ENCODE measurements at places on chromosomes 3 and 15. TPM values are rescaled to one million over a fixed set of nuclear protein-coding genes. Genes with fewer than 3 reads are reported as not detected.

DNA sequence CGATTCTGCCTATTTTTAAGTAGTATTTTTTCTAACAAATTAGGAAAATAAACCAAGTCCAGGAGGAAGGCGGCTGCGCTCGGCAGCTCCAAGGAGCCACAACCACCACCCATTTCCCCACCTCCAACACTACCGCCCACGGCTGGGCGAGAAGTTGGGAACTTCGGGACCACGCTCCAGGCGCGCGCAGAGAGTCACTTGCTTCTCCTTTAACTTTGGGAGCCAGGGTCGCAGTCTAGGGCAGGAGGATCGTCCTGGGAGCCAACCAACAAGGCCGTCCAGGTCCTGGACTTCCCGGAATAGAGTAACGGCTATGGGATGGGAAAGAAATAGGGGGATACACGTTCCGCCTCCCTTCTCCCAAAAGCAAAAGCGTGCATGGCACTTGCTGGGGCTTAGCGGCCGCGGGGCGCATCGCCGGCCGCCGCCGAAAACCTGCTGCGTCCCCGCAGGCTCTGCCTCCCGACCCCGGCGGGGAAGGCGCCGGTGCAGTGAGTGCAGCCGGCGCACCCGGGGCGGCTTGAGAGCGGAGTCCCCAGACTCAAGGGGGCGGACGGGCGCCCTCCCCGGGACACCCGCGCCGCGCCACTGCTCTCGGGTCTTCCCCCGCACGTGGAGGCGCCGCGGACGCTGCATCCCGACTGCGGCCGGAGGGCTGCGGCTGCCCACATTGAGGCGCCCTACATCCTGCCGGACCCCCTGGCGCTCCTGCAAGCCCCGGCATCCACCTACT is 699 bp downstream of the MEGF11 start:
- DNase-seq = peak; percentile 42

- DNase-seq = peak; percentile 34
These were observed 60.1 kb downstream of the UACA start for GRCh38 chr15:70703096-70703878.

DNA sequence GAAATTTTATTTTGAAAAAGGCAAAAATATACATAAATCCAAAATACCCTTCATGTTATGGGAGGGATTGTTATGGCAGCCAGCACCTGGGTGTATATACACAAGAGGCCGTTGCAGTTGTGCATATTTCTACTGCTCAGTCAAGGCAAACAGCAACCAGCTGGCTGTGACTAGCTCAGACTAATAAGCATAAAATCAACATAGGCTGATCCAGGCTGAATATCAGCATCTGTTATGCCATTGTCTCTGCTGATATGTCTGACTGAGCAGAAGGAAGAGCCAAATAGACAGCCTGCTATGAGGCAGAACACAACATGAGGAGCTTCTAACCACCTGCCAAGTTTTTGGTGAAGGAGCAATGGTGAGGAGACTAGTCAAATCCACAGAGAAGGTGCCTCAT is 457.5 kb upstream of the ALCAM start:
- DNase-seq = peak; percentile 19

DNA sequence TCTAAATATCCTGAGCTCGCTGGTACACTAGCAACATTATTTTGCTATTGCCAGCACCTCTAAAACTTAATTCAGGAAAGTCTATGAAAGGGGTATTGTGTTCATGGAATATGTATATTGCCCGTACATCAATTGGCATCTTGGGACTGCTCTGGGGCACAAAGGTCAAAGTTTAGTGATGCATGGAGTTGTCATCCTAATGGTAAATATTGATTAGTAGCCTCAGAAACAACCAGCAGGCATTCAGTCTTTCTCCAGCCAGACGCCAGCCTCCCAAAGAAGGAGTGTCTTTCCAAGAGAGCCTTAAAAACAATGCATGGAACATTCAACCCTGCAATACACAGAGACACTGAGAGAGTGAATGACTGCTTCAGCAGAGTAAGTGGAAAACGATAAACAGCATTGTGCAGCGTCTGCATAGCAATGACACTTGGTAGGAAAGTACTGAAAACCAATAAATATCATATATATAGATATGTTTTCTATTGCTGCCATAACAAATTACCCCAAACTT is 377.3 kb downstream of the SHQ1 start:
- no peak for DNase-seq

DNA sequence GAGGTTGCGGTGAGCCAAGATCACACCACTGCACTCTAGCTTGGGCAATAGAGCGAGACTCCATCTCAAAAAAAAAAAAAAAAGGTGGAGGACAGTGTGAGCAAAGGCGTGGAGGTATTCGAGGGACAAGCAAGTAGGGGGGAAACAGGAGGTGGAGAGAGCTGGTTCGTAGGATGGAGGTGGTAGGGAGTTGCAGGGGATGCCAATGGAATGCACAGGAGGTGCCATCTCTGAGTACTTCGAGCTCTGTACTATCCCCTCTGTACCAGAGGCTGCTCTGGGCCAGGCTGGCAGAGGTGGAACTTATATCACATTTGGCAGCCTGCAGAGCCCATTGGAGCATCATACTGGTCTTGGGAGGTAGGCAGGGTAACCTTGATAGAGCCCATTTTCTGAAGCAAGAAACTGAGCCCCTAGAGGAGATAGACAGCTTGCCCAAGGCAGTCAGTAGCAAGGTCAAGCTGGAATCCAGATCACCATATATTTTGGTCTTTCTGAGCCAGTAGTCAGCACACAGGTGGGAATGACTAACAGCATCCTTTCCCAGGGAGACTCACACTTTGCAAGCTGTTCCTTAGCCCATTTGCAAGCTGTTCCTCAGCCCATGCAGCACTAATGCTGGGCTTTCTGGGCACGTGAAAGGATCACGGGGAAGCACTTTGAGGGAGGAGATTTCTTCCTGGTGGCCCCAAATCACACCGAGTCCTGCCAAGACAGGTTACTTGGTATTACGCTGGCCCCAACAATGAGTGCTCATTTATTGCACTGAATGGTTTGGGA is 9.2 kb upstream of the CCDC33 start:
- no peak for DNase-seq

- no peak for DNase-seq
These were observed 8.2 kb downstream of the OSBPL11 start for GRCh38 chr3:125587039-125587648.

Gene SOX14
- not detected for total RNA-seq

Gene ITPKA
- total RNA-seq = 18.5 TPM

Gene FGF12
- total RNA-seq = 4.9 TPM

Gene SH3BP5
- total RNA-seq = 16.3 TPM

Gene SLC15A2
- 6.5 TPM for total RNA-seq

Gene IGDCC3
- 15.1 TPM for total RNA-seq

Gene TMEM108
- total RNA-seq = 0.72 TPM

Measured in hepatocyte (in vitro differentiated cells).